SHP77 treated with DMSO at 0.1 percent for 48 hours (cell line): ENCODE measurements at places on chromosomes 7 and 10.

GRCh38 chr7:4208086-4208485 lies 474.0 kb upstream of the FOXK1 start:
- no peak for DNase-seq

DNA sequence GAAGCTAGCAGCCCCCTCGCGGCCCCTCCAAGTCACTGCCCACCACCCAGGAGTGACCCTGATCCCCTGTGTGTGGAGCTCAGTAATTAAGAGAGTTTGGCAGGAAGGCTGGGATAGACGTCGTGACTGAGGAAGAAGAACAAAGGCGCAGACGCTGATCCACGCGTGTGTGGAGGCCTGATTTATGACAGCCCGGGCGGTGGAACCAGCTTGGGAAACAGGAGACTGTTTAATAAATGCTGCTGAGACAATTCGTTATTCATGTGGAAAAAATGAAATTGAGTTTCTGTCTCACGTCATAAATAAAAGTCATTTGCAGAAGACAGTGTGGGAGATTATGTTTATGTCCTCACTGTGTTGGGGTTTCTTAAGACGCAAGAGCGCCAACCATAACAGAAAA lies 130.8 kb downstream of the ELFN1 start:
- no peak for DNase-seq

DNA sequence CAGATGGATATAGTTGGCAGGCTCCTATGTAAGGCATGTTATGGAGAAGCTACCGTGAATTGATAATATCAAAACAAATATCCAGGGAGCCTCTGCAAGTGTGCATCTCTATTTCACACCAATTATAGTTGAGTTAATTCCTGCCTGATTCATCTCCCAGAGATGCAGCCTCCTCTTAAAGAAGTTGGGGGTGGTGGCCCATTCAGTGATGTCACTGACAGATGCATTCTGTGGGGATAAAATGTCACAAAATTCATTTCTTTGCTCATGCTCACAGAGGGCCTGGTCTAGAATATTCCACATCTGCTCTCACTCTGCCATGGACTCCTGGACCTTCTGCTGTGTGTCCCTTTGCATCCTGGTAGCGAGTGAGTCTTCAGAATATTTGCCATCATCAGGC lies 189.1 kb upstream of the PRSS1 start:
- DNase-seq, result no peak

GRCh38 chr10:28171468-28172222 lies 131.2 kb downstream of the MPP7 start:
- no peak for DNase-seq

DNA sequence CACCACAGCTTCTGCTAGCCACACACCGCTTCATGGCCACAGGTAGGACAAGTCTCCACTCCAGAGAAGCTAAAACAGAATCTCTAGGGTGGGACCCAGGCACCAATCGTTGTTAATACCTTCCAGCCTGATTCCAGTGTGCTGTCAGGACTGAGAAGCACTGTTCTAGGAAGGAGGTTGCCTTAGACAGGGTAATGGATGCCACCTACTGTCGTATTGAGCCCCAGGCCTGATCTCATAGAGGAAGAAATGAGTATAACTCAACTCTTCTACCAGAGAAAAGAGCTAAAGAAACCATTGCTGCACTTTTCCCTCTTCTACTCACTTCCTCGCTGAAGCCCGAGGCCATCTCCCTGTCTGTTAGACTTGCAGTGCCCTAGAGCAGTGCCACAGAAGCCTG lies 31.8 kb downstream of the CNNM1 start:
- DNase-seq, result no peak

DNA sequence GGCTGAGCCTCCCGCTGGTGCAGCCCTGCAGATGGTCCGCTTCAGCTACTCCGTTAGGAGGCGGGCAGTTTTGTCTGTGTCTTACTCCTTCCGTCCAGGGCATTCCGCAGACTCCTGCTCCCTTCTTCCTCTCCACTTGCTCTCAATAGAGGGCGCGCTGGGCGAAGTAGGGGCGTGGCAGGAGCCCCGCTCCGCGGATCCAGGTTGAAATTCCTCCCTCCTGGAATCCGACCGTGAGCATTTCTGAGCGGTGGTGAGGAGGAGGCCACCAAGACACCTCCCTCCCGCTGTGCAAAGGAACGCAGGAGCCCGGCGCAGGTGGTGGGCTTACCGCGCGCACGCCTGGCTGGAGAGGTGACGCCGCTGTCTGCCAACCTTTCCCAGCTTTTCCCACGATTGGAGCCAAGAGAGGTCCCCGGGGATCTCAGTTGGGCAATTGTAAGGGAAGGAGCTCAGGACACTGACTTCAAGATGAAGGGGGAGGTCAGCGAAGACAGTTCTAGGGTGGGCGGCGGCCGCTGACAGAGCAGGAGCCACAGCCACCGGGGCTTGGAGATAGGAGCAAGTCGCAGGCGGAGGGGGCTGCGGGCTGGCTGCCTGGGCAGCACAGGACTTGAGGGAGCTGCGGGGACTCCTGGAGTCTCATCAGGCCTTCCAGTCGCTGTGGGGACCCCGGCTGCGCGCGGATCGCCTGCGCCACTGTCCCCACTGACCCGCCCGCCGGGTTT lies 1011.3 kb downstream of the XPNPEP1 start:
- DNase-seq, result no peak

DNA sequence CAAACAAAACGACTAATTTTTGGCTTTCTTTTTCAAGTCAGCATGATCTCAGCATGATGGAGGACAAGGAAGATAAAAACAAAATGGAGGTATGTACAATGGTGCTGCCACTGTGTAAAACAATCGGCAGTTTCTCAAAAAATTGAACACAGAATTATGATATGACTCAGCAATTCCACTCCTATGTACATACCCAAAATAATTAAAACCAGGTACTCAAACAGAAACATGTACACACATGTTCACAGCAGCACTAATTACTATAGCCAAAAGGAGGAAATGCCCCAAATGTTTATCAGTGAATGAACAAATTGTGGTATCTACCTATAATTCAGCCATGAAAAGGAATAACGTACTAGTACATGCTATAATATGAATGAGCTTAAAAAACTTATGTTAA lies 29.9 kb downstream of the SNX13 start:
- no peak for DNase-seq

DNA sequence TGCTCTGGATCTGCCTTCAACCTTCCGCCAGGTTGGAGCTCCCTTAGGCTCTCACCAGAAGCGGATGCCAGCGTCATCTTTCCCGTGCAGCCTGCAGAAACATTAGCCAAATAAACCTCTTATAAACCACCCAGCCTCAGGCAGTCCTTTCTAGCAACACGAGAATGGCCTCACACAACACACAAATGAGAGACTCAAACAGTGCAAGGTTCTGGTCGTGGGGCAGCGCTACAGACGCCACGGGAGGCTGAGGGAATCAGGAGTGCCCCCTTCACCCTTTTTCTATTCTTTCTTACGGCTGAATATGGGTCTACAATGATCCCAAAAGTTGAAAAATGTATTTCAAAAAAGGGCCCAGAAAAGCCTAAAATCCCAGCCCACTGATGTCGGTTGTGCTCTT lies 96.4 kb downstream of the FOXL3 start:
- no peak for DNase-seq

GRCh38 chr7:13639396-13639795 lies 350.1 kb downstream of the ETV1 start:
- peak; percentile 27 for DNase-seq

- no peak for DNase-seq
Observed at GRCh38 chr7:112112822-112113255, 93.4 kb downstream of the DOCK4 start.

GRCh38 chr10:61819208-61819607 lies 82.3 kb upstream of the ARID5B start:
- no peak for DNase-seq

DNA sequence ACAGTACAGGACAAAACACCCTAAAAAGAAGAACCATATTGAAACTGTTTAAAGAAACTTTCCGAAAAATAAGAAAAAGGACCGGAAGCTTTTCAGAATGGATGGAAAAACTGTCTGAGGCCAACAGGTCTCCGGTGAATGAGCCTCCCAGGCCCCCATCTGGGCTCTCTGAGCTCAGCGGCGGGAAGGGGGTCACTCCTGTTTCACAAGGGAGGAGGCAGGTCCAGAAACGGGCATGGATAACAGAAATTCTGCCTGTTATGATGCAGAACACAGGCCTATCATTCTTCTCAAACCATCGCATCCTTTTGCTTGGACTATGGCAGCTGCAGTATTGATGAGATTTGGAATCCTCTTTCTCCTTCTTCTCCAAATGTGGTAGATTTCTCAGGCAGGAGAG lies 58.9 kb upstream of the SHH start:
- no peak for DNase-seq

DNA sequence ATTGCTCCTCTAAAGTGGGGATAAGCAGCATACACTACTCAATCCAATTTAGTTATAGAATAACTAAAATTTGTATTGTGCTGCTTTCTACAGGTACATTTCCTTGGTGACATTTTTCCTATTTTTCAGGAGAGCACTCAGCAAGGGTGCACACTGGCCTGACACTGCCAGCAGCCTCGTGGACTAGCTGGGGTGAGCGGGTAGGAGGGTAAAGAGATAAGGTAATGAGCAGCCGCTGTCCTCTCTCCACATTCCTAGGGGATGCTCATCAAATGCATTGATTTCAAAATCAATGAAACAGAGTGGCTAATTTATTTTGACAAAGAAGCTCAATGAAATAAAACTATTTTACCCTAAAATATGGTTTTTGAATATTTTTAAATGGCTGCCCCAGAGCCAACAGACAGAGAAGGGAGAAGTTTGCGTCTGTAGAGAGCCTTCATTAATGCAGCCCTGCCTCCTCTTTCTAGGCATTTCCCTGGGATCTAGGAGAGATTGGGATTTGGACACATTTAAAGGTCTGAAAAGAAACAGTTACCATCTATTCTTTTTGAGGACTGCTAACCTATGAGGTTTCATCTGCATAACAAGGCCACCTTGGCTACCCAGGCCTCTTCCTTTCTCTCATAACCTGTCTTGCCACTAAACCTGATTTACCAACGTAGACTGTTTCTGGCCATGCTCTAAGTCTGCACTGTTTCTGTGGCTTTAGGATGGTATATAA lies 561.0 kb downstream of the IPMK start:
- DNase-seq, result no peak

GRCh38 chr10:11553773-11554381 lies 57.6 kb downstream of the USP6NL start:
- no peak for DNase-seq

- no peak for DNase-seq
Observed at GRCh38 chr7:22430457-22430856, 69.5 kb downstream of the STEAP1B start.

DNA sequence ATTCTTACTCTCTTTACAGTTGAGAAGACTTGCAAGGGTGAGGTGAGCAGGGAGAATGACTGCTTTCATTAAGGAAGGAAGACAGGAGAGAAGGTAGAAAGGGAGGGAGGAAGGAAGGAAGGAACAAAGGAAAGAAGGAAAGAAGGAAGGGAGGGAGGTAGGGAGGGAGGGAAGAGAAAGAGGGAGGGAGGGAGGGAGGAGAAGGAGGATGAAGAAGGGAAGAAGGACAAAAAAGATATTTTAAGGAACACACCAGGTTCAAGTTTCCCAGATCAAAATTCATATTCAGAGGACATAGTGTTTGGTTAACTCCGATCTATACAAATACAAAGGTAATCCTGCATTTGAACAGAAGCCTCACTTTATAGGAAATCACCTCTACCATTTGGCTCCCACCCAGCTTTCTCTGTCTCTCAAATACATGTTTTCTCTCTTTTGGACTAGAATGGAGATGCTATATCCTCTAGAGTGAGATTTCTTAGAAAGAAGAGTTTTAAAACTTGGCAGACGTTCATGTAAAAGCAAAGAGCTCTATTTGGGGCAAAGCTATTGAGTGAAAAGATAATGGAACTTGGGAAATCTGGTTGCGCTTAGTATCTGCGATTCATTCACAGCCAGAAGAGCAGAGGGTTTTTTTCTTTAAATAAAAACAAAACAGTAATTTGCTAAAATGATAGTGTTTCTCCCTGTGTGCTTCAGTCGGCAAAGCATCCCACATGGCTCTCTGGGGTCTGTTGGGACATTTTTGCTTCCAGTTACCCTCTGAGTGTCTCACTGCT lies 261.9 kb upstream of the LYZL1 start:
- no peak for DNase-seq

- DNase-seq, result no peak
Observed at GRCh38 chr7:129785685-129786514, 166.9 kb downstream of the UBE2H start.

GRCh38 chr7:87513735-87514335 lies 38.4 kb upstream of the ABCB4 start:
- no peak for DNase-seq

GRCh38 chr7:136495081-136495480 lies 373.4 kb upstream of the CHRM2 start:
- no peak for DNase-seq

GRCh38 chr7:17719998-17720397 lies 220.3 kb downstream of the SNX13 start:
- no peak for DNase-seq

DNA sequence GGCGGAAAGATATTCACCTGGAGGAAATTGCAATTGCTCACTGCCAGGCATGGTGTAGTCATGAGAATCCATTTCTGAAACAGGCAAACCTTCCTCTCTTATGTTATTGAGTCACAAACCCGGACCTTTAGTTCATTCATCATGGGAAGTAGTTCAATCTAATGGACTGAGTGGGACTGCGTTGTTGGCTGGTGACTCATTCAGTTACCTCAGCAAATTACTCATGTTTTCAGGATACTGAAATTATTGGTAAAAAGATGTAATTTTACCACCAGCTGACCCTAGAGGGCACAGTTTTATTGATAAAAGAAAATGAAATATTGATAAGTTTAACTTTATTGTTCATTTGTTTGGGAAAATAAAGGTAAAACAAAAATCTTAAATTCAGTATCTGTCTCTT lies 1194.4 kb upstream of the SORCS1 start:
- no peak for DNase-seq

DNA sequence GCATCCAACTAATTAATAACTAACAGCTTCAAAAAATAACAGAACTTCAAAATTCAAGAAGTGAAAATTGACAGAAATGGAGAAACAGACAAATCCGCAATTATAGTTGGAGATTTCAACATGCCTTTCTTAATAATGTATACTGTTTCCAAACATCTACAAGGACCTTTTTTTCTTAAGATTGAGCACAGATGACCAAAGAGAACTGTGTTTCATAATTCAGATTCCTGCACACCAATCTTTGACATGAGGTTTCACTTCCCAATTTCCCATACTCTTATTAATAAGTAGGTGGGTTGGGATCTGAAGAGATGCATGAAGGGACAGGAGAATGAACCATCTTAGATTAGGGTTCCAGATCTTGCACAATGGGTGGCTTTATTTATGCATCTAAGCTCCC lies 24.9 kb upstream of the GIMAP7 start:
- no peak for DNase-seq

- no peak for DNase-seq
Observed at GRCh38 chr7:135753616-135754413, 5.2 kb upstream of the FAM180A start.

DNA sequence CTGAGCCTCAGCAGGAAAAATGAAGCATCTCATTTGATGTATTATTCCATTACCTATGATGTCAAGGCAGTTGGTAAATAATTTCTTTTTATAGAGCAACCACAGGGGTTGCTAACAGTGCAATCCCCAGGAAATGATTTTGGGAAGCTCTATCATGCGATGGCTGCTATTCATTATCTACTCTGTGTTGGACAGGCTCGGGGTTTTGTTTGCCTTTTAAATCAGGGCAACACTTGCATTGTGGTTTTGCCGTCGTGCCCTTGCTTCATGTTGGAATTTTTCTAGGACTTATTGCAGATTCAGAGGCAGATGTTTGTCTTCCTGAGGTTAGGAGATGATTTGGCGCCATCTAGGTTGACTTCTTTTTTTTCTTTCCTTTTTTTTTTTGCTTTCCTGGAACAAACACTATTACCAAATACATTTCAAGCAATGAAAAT lies 128.4 kb downstream of the BICC1 start:
- DNase-seq, result no peak

- no peak for DNase-seq
Observed at GRCh38 chr10:71561003-71561574, 158.5 kb downstream of the C10orf105 start.
